ENCODE measurements at places on chromosomes 13 and 19.

- DNase-seq, result no peak
Observed at GRCh38 chr13:43698009-43698408, 88.8 kb downstream of the ENOX1 start.

GRCh38 chr19:33333642-33334041, 31.3 kb upstream of the CEBPA start:
- no peak for DNase-seq

DNA sequence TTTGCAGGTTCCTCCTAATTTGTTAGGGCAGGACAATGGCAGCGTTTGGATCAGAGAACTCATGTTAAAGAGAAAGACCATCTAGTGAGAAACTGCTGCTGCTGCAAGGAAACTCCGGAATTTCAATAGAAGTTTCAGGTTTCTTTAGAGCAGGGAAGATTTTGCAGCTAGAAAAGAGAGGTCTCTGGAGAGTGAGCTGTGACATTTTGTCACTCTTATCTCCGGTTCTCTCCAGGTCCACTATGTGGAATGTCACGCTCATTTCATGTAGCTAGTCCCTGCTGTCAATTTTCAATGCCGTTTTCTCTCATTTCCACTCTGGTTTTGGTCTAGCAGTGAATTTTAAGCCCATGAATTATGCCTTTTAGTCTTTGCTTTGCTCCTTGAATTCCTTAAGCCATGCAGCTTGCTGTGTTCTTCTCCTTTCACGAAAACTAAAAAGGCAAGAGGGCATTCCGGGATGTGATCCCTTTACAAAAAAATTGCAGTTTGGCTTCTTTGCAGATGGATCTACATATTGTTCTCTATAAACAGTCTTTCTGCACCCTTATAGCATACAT, 46.7 kb upstream of the POSTN start:
- DNase-seq, result no peak

GRCh38 chr13:30290812-30291436, 16.4 kb downstream of the KATNAL1 start:
- DNase-seq, result no peak

DNA sequence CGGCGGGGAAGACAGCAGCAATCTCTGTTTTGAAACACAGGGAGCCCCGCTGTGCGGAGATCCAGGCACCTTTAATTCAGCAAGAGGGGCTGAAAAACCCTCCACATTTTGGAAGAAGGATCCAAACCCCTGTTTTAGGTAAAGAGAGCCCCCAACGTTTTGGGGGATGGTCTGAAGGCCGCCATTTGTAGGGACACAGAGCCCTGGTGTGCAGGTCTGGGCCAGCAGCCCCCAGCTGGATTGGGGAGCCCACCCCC, 3.5 kb upstream of the HOOK2 start:
- no peak for DNase-seq

DNA sequence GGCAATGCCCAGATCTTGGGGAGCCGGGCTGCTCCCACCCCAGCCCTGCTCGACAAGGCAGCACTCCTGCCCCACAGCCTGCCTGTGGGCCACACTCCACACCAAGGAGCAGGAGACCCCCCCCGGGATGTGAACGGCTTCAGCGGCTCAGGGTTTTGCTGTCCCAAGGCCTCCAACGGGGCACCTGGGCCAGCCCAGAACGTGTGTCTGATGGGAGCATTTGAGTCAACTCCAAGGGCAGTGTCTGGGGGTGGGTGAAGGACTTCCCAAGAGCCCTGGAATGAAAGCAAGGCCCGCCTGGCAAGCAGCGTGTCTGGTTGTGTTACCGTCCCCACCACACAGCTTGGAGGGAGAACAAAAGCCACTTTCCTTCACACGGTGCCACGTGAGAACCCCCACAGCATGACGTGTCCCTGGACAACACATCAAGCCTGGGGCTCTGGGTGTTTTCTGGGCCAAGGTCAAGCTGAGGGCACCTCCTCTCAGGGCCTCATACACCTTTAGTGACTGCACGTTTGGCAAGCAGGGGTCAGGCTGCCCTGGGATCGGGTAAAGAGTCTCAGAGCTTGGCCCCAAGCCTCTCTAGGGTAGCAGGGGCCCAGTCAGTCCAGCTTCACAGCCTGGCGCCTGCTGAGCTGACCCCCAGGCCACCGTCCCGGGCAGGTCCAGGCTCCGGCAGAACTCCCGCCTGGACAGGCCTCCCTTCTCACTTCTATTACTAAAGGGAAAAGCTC, 6.0 kb downstream of the C13orf46 start:
- DNase-seq, result no peak

- no peak for DNase-seq
Observed at GRCh38 chr19:5352229-5352763, 11.7 kb upstream of the PTPRS start.

GRCh38 chr19:4916292-4917082, 7.2 kb downstream of the UHRF1 start:
- no peak for DNase-seq

DNA sequence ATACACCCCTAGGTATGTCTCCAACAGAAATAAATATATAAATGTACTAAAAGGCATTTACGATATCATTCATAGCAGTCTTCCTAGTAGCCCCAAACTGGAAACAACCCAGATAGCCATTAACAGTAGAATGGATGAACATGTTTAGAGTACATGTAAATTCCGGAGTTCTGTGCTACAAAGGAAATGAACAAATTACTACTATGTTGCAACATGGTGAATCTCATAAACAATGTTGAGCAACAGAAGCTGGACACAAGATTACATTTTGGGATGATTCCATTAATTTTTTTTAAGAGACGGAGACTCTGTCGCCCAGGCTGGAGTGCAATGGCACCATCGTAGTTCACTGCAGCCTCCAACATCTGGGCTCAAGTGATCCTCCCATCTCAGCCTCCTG, 5.9 kb upstream of the SLC7A10 start:
- DNase-seq, result no peak

DNA sequence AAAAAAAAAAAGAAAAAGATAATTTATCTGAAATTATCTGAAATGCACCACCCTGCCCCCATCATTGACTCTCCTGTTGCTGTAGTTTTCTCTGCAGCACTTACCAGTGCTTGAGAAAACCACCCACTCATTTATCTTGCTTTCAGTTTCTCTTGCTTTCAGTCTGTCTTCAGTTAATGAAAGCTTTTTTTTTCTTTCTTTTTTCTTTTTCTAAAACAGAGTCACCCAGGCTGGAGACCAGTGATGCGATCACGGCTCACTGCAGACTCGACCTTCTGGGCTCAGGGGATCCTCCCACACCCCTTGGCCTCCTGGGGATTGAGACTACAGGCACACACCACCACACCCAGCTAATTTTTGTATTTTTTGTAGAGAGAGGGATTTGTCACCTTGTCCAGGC, 4.3 kb upstream of the ACP5 start:
- DNase-seq, result no peak

Data from activated CD4-positive, alpha-beta T cell treated with anti-CD3 and anti-CD28 coated beads for 1 hour (primary cell).